ENCODE measurements at places on chromosomes 12 and 14. TPM values are rescaled to one million over a fixed set of nuclear protein-coding genes. Genes with fewer than 3 reads are reported as not detected.
A peak's percentile ranks its signal among the peaks of the same experiment; 100 is the strongest.

The GDF3 gene
- total RNA-seq: 0.23 TPM

The WNT1 gene
- total RNA-seq: not detected

The PGF gene
- 4.0 TPM for total RNA-seq

The OGFOD2 gene
- 17.6 TPM for total RNA-seq

The COCH gene
- total RNA-seq: 0.66 TPM

The ESR2 gene
- total RNA-seq: 23.3 TPM

The ULK1 gene
- total RNA-seq: 53.9 TPM

The UNC79 gene
- 0.20 TPM for total RNA-seq

GRCh38 chr14:52602131-52602530 is 49.5 kb downstream of the GPR137C start:
- H3K4me1 ChIP-seq: no peaks in the 10 kb centered on the region
- no peak for DNase-seq
- no peaks in the 10 kb centered on the region for H3K36me3 ChIP-seq
- no peaks in the 10 kb centered on the region for H3K27me3 ChIP-seq
- no peak overlapping the region for H3K4me3 ChIP-seq

DNA sequence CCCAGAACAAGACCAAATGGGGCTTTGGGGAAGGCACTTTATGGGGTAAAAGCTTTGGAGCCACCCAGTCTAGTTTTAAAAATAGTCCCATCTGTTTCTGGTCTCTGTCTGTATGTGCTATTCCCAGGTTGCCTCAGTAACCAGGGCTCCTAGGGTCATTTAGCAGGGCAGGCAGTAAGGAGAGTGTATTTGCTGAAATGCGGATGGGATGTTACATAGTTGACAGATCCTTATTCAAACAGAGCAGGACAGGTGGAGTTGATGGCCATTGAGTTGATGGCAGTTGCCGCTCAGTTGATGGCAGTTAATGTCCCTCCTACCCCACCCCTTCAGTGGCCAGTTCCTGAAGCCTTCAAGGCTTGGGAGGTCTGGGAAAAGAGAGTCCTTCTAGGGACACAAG is 4.6 kb downstream of the ZC3H10 start:
- no peaks in the 10 kb centered on the region for H3K36me3 ChIP-seq
- no peak overlapping the region for H3K4me3 ChIP-seq
- no peak overlapping the region for H3K27ac ChIP-seq
- no peak for DNase-seq
- H3K4me1 ChIP-seq: peaks cover 6% of the 10 kb centered on the region

GRCh38 chr12:98856897-98857540 is 211.9 kb downstream of the APAF1 start:
- H3K27me3 ChIP-seq: no peaks in the 10 kb centered on the region
- no peak for DNase-seq
- no peak overlapping the region for H3K4me3 ChIP-seq

DNA sequence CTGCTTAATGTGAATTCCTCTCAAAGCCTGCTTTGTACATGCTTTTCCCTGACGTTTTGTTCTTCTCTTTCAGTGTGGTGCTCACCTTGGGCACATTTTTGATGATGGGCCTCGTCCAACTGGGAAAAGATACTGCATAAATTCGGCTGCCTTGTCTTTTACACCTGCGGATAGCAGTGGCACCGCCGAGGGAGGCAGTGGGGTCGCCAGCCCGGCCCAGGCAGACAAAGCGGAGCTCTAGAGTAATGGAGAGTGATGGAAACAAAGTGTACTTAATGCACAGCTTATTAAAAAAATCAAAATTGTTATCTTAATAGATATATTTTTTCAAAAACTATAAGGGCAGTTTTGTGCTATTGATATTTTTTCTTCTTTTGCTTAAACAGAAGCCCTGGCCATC is 184.6 kb downstream of the MSRB3 start:
- no peak for DNase-seq
- H3K36me3 ChIP-seq: no peaks in the 10 kb centered on the region
- H3K27ac ChIP-seq: no peak overlapping the region
- no peaks in the 10 kb centered on the region for H3K4me1 ChIP-seq
- no peaks in the 10 kb centered on the region for H3K27me3 ChIP-seq
- no peak overlapping the region for H3K4me3 ChIP-seq

DNA sequence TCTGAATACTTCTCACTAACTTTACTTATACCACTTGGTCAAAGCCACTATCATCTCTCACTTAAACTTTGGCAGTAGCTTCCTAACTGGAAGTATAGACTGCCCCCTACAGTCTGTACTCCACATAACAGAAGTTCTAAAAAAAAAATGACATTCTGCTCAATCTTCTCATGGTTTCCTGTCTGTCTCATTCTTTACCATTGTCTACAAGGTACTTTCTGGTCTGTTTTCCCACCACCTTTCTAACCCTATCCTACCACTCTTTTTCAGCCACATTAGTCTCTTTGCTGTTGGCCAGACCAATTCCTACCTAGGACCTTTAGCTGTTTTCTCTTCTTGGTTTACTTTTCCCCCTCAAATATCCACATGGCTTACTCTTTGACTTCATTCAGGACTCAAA is 14.7 kb downstream of the CPSF6 start:
- no peak for DNase-seq
- no peaks in the 10 kb centered on the region for H3K4me1 ChIP-seq
- no peaks in the 10 kb centered on the region for H3K27me3 ChIP-seq
- H3K4me3 ChIP-seq: no peak overlapping the region

- no peak overlapping the region for H3K27ac ChIP-seq
- H3K36me3 ChIP-seq: no peaks in the 10 kb centered on the region
- no peak overlapping the region for H3K4me3 ChIP-seq
- no peaks in the 10 kb centered on the region for H3K27me3 ChIP-seq
Observed at GRCh38 chr12:121009741-121010140, 6.5 kb downstream of the C12orf43 start.

- no peaks in the 10 kb centered on the region for H3K27me3 ChIP-seq
- no peaks in the 10 kb centered on the region for H3K36me3 ChIP-seq
Observed at GRCh38 chr12:59396919-59397318, 198.9 kb upstream of the SLC16A7 start.

GRCh38 chr12:29521951-29522350 is 24.5 kb upstream of the OVCH1 start:
- H3K27me3 ChIP-seq: no peaks in the 10 kb centered on the region
- DNase-seq: no peak
- no peaks in the 10 kb centered on the region for H3K36me3 ChIP-seq
- no peak overlapping the region for H3K27ac ChIP-seq
- H3K4me1 ChIP-seq: no peaks in the 10 kb centered on the region

- H3K36me3 ChIP-seq: no peaks in the 10 kb centered on the region
- no peak overlapping the region for H3K27ac ChIP-seq
- DNase-seq: no peak
- H3K4me3 ChIP-seq: no peak overlapping the region
Observed at GRCh38 chr14:80628547-80628946, 313.0 kb downstream of the CEP128 start.

- DNase-seq: peak; percentile 90
- no peaks in the 10 kb centered on the region for H3K27me3 ChIP-seq
- peak within 1 kb of the TSS; percentile 45 for H3K27ac ChIP-seq
- peaks cover 1% of the 10 kb centered on the region for H3K4me1 ChIP-seq
Observed at GRCh38 chr14:37197421-37198272, at the start of gene MIPOL1. Gene MIPOL1 (plus strand): TSS chr14:37197937. CDS start chr14:37247889, 49,952 bp downstream.

DNA sequence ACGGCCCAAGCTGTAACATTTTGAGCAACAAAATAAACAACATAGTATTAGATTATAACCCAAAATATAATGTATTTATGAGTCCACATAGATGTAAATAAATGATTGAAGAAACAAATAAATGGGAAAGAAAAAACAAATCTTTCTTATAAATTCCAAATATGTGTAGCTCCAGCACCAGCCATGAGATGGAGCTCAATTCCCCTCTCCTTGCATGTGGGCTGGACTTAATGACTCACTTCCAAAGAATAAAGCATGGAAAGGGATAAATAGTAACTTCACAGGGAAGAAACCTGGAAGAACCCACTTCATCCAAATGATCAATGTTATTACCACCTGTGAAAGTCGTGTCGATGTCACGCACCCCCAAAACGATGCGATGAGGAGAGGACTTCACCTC is 158.8 kb downstream of the RPAP3 start:
- H3K27me3 ChIP-seq: no peaks in the 10 kb centered on the region
- no peak for DNase-seq
- H3K36me3 ChIP-seq: no peaks in the 10 kb centered on the region
- H3K4me3 ChIP-seq: no peak overlapping the region

GRCh38 chr12:90037740-90038139 is 329.1 kb upstream of the ATP2B1 start:
- H3K4me3 ChIP-seq: no peak overlapping the region
- no peaks in the 10 kb centered on the region for H3K27me3 ChIP-seq
- no peak for DNase-seq

- DNase-seq: no peak
- no peaks in the 10 kb centered on the region for H3K4me1 ChIP-seq
- no peak overlapping the region for H3K27ac ChIP-seq
- no peaks in the 10 kb centered on the region for H3K36me3 ChIP-seq
Observed at GRCh38 chr14:50978888-50979287, 34.6 kb upstream of the PYGL start.

DNA sequence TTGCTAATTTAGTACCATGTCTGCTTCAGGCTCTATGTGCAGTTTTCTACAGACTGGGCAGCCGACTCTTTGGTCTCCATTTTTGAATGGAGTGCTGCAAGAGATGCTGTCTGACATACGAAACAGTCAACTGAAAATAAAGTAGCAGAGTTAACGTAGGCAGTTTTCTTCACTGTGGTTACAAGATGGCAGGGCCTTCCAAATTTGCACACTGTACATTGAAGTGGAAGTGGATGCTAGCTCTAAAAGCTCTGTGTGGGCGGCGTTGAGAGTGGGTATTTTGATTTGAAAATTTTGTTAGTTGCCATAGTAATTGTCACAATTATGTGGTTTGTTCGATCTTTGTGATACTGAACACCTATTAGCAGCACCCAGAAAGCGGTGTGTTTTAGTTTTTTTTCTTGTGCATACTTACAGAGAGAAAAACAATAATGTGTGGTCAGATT is 154.9 kb upstream of the ATP2B1 start:
- H3K27me3 ChIP-seq: no peaks in the 10 kb centered on the region
- DNase-seq: no peak
- no peaks in the 10 kb centered on the region for H3K36me3 ChIP-seq
- no peak overlapping the region for H3K4me3 ChIP-seq
- no peak overlapping the region for H3K27ac ChIP-seq
- H3K4me1 ChIP-seq: no peaks in the 10 kb centered on the region

GRCh38 chr14:104512061-104512460 is 67.5 kb upstream of the C14orf180 start:
- H3K4me3 ChIP-seq: no peak overlapping the region
- no peak for DNase-seq
- no peaks in the 10 kb centered on the region for H3K4me1 ChIP-seq
- no peaks in the 10 kb centered on the region for H3K27me3 ChIP-seq

GRCh38 chr14:34835312-34835711 is 39.8 kb downstream of the BAZ1A start:
- H3K36me3 ChIP-seq: no peaks in the 10 kb centered on the region
- no peak overlapping the region for H3K4me3 ChIP-seq
- no peak overlapping the region for H3K27ac ChIP-seq
- DNase-seq: no peak
- H3K27me3 ChIP-seq: no peaks in the 10 kb centered on the region
- peaks cover 3% of the 10 kb centered on the region for H3K4me1 ChIP-seq

DNA sequence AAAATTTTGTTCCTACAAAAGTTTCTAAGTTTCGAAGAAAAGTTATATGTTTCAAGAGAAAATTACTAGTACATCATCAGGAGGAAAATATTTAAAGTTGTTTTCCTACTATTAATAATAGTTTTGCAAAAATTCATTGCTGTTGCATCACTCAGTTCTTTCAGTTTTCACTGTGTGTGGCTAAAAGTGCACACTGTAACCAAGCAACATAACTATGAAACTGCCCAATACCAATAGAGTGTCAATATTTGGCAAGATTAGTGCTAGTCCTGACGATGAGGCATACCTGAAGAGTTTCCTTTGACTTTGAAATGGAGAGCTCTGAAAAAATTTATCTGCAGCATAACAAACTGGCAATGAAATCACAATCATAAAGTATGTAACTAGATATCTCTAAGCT is 194.3 kb downstream of the CPNE8 start:
- no peak overlapping the region for H3K4me3 ChIP-seq
- H3K36me3 ChIP-seq: no peaks in the 10 kb centered on the region
- H3K27ac ChIP-seq: no peak overlapping the region
- no peak for DNase-seq
- no peaks in the 10 kb centered on the region for H3K4me1 ChIP-seq

GRCh38 chr14:101791919-101792572 is 30.5 kb downstream of the PPP2R5C start:
- H3K27ac ChIP-seq: peak overlapping the region; percentile 75
- no peak for DNase-seq
- no peaks in the 10 kb centered on the region for H3K27me3 ChIP-seq
- H3K36me3 ChIP-seq: no peaks in the 10 kb centered on the region

DNA sequence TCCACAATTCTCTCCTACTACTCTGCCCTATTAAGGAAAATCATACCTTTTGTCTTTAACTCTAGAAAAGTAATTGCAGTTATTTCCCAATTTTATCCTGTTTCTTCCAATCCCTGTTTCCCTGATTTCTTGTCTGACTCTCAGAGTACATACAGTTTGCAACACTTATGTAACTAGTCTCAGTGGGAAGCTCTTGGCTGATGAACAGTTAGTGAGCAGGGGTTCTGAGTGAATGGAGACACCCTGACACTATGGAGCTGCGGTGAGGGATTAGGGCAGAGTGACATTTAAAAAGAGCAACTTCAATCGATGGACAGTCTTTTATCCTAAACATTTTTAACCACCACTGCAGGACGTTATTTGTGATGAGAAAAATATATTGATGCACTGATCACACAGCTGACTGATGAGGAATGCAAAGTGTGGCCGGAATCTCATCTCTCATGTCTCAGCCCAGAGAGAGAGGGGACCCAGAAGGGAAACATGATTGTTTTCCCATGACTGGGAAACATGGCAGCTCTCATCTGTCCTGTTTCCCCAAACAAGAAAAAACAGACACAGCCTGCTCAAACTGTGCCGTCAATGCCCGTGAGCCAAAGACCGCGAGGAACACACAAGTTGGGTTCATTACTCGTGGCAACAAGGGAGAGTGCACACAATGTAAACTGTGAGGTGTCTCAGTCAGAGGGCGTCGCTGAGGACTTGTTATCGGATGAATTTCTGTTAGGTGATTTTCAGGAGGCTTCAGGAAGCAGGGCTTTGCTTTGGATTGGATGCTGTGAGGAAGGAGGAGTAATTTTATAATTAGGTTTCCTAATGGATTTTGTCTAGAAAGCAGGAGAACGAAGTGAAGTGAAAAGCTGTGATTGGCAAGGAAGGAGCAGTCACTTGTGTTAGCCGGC is 5.2 kb upstream of the SLC6A13 start:
- peak overlapping the region; percentile 14 for H3K27ac ChIP-seq
- peaks cover 10% of the 10 kb centered on the region for H3K4me1 ChIP-seq
- no peak for DNase-seq

- DNase-seq: no peak
- no peaks in the 10 kb centered on the region for H3K4me1 ChIP-seq
- no peak overlapping the region for H3K27ac ChIP-seq
- H3K27me3 ChIP-seq: no peaks in the 10 kb centered on the region
- H3K4me3 ChIP-seq: no peak overlapping the region
Observed at GRCh38 chr14:30958555-30959407, 66.7 kb upstream of the AP4S1 start.
